Adipose tissue (tissue), 3 donors: ENCODE measurements at places on chromosomes 2 and 18. TPM values are rescaled to one million over a fixed set of nuclear protein-coding genes. Genes with fewer than 3 reads are reported as not detected.

Gene CYRIA
- polyA plus RNA-seq = 1.8 TPM

Gene CFAP221
- 0.67 TPM for polyA plus RNA-seq

Gene PROM2
- 6.1 TPM for polyA plus RNA-seq

Gene PLEKHB2
- polyA plus RNA-seq = 27.4 TPM

Gene OR6B3
- not detected for polyA plus RNA-seq

Gene SCTR
- polyA plus RNA-seq = 59.8 TPM

Gene ASAP2
- polyA plus RNA-seq = 24.0 TPM

Gene C18orf32
- polyA plus RNA-seq = 41.6 TPM

Gene TMEM169
- 0.62 TPM for polyA plus RNA-seq

Gene CCDC150
- 0.19 TPM for polyA plus RNA-seq

Gene VWA3B
- 0.29 TPM for polyA plus RNA-seq

Gene SAG
- polyA plus RNA-seq = 0.67 TPM

Gene HOXD4
- polyA plus RNA-seq = 3.8 TPM

Gene FASTKD2
- 9.4 TPM for polyA plus RNA-seq

Gene FTCDNL1
- polyA plus RNA-seq = 0.90 TPM

Gene ATP6V1B1
- 4.2 TPM for polyA plus RNA-seq

Gene RAD51AP2
- not detected for polyA plus RNA-seq

Gene DSC1
- polyA plus RNA-seq = not detected

Gene SLC9A2
- 0.59 TPM for polyA plus RNA-seq

Gene UGT1A8
- polyA plus RNA-seq = not detected

Gene GDF7
- 0.09 TPM for polyA plus RNA-seq

Gene GCG
- 1.2 TPM for polyA plus RNA-seq

Gene MAPK4
- 0.36 TPM for polyA plus RNA-seq

Gene REG3A
- 1.2 TPM for polyA plus RNA-seq

Gene EEF1B2
- 922 TPM for polyA plus RNA-seq

Gene BOK
- polyA plus RNA-seq = 43.2 TPM

Gene TFPI
- 35.3 TPM for polyA plus RNA-seq
